ENCODE measurements at places on chromosomes 7 and 10.

GRCh38 chr7:191105-191980 is 1.0 kb upstream of the FAM20C start:
- DNase-seq: peak; percentile 71

- no peak for DNase-seq
These were observed 234.3 kb downstream of the CACNA2D1 start for GRCh38 chr7:82209179-82209747.

DNA sequence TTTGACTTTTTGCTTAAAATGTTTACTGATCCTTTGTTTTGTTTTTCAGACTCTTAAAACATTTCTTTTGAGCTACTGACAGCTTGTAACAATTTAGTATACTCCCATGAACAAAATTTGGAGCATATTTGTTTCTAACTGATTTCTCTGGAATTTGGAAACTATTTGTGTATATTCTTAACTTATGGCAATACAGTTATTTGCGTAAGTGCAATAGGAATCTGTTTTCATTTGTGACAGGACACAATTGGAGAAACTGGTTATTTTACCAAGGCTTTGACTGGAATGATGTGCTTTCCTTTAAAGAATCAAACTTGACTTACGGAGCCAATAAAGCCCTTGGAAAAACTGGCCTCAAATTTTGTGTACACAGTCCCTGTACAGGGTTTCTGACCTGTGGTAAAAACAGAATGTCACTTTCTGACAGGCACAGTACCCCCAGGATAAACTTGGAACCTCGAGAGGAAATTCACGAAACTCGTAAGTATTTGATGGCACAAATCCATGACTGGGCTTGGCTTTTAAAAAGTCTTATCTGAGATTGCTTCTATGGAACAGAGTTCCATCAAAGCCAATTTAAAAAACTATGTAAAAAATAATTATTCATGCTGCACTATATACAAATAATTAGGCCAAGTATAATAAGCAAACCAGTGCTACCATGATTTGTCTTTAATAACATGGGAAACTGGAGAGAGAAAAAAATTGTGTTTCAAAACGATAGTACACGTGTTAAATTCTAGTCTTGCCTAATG is 70.4 kb downstream of the ST8SIA6 start:
- DNase-seq: no peak

- DNase-seq: no peak
These were observed 38.3 kb downstream of the WIPF3 start for GRCh38 chr7:29844559-29844958.

DNA sequence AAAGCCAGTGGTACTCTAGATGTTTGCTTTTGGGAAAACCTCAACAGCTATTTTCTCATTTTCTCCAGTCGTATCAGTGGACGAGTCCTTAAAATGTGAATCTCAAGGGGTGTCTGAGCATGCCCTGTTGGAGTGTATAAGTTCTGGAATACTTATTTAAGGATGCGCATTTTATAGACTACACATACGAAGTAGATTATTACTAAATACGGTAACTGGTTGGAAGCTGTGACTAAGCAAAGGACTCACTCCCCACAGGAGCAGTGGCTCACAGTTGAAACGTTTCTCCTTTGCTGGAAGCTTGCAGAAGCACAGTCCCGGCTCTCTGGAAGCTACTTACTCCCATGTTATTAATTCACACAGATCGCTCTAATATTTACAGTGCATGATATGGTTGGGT is 90.8 kb upstream of the DNAJB6 start:
- no peak for DNase-seq
